ENCODE measurements at places on chromosomes 12 and 14. TPM values are rescaled to one million over a fixed set of nuclear protein-coding genes. Genes with fewer than 3 reads are reported as not detected.

DNA sequence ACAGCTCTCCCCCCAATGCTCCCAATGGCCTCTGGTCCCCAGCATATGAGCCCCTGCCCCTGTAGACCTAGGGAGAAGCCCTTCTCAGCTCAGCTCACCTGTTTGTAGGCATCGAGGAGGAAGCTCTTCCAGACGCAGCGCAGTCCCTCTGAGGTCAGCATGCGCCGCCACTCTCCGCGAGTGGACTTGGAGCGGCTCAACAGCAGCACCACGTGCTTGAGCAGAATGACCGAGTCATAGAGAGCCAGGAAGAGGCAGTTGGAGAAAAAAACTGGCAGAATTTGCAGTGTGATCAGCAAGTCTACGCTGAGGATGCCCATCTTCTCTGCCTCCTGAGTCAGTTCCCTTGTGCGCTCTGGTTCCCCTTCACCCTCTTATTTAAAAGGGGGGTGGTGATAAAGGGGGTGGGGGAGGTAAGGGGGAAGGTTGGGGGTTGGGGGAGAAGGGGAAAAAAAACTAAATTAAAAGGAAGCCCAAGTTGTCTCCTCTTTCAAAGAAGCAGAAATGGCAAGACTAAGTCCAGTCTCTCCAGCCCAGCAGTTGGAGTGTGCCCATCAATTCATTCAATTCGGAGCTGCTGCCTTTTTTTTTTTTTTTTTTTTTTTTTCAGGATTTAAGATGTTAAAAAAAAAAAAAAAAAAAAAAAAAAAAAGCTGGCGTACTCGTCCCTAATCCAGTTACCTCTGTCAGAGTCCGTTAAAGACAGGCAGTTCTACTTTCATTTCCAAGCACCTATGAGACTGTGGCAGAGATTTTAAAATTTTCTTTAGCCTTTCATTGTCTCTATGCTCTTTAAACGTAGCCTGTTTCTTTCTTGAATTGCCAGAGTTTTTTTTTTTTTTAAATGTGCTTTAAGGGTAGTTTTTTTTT, at the start of gene DIO2:
Gene DIO2 (minus strand): TSS at position 352 of the 870 bp plus-strand sequence. CDS start 32 bp downstream, at position 320.
- DNase-seq, result no peak

- no peak for DNase-seq
Measured at GRCh38 chr14:65035049-65035448, 48.4 kb downstream of the FNTB start.

- DNase-seq, result no peak
Measured at GRCh38 chr14:101780887-101781239, 19.4 kb downstream of the PPP2R5C start.

- DNase-seq, result no peak
Measured at GRCh38 chr12:93059288-93059687, 130.2 kb upstream of the EEA1 start.

GRCh38 chr12:49636979-49637755, 13.8 kb downstream of the PRPF40B start:
- DNase-seq, result peak; percentile 38

Gene GOLT1B
- total RNA-seq, result 56.6 TPM

Gene HSPB8
- 23.5 TPM for total RNA-seq

All from Caki2 (cell line).